ENCODE measurements at places on chromosomes 5 and 9. TPM values are rescaled to one million over a fixed set of nuclear protein-coding genes. Genes with fewer than 3 reads are reported as not detected.

IGFBPL1 gene
- total RNA-seq: 0.55 TPM

BTNL8 gene
- total RNA-seq: 2.9 TPM

GRCh38 chr9:129962451-129962864, 80.5 kb downstream of the FNBP1 start:
- DNase-seq: no peak
- peak overlapping the region; percentile 27 for H3K4me3 ChIP-seq
- H3K36me3 ChIP-seq: no peaks in the 10 kb centered on the region
- H3K27me3 ChIP-seq: no peaks in the 10 kb centered on the region
- peak overlapping the region; percentile 98 for H3K27ac ChIP-seq

GRCh38 chr5:132808448-132808847, 4.7 kb upstream of the SOWAHA start:
- DNase-seq: no peak
- H3K27me3 ChIP-seq: peaks cover 28% of the 10 kb centered on the region
- no peak overlapping the region for H3K4me3 ChIP-seq
- no peaks in the 10 kb centered on the region for H3K36me3 ChIP-seq

Data from uterus (tissue), 4 donors.